GM13976 (cell line): ENCODE measurements at places on chromosomes 1 and 21.

GRCh38 chr1:225748529-225748928 lies 29.1 kb upstream of the SRP9 start:
- DNase-seq = no peak

DNA sequence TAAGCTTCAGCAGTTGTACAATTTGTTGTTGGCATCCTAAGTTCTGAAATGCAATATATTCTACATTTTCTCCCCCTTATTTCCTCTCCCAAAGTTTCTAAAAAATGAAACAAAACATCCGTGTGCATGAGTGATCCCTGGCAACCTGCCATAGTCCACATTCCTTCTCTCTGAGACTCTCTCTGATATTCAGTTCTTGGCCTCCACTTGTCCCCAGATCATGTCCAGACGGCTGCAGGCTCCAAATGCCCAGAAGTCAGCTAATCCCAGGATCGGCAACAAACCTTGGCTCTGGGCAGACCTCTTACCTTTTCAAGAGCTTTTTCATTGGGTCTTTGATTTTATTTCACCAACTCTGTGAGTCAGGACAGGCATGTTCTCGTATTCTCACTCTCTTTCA lies 187.8 kb downstream of the ETS2 start:
- no peak for DNase-seq

DNA sequence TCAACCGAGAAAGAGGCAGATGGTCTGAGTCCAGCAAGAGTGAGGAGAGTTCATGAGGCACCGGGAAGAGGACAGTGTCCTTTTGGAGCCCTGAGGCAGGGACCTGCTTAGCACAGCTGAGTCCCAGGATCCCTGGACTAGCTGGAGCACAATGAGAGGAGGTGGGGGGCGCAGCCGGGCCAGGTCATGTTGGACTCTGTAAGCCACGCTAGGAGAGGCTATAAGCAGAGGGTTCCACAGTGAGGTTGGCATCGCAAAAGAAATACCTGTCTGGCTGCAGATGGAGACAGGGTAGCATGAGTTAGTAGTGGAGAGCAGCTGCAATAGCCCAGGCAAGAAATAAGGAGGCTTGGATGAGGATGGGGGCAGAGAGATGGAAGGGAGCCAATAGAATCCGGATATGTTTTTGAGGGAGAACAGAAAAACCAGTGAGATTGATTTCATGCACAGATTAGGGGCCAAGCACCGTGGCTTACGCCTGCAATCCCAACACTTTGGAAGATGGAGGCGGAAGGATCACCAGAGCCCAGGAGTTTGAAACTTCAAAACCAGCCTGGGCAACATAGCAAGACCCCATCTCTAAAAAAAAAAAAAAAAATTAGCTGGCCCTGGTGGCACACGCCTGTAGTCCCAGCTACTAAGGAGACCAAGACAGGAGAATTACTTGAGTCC lies 98.2 kb downstream of the DHRS3 start:
- no peak for DNase-seq

GRCh38 chr1:160708118-160708517 lies 3.5 kb downstream of the CD48 start:
- no peak for DNase-seq

GRCh38 chr1:44950892-44951291 lies 35.5 kb downstream of the EIF2B3 start:
- no peak for DNase-seq

DNA sequence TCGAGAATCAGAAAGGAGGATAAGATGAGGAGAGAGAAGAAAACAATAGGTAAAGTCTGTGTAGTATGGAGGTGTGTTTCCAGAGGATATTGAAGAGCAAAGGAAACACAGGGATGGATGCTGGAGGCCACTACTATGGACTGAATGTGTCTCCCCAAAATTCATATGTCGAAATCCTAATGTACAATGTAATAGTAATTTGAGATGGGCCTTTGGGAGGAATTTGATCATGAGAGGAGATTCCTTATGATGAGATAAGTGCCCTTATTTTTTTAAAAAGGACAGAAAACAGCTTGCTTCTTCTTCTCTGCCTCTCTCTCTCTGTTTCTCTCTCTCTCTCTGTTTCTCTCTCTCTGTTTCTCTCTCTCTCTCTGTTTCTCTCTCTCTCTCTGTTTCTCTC lies 602.2 kb upstream of the ADAMTS5 start:
- DNase-seq = no peak

DNA sequence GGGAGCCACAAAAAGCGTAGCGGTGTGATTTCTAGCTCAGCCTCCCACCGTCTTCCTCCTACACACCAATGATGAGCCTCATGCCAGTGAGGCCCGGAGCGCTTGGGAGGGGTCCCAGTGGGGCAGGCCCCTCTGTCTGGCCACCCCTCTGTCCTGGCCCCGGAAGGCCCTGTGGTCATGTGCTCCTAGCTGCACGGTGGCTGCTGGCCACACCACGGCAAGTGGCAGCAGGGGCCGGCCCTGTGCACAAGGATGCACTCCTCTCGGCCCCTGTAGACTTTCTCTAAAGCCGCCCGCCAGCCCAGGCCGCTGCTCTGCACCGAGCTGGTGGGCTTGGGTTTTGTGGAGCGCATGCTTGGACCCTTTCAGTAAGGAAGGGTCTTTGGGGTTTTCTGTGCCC lies 53.6 kb downstream of the KCNAB2 start:
- no peak for DNase-seq

DNA sequence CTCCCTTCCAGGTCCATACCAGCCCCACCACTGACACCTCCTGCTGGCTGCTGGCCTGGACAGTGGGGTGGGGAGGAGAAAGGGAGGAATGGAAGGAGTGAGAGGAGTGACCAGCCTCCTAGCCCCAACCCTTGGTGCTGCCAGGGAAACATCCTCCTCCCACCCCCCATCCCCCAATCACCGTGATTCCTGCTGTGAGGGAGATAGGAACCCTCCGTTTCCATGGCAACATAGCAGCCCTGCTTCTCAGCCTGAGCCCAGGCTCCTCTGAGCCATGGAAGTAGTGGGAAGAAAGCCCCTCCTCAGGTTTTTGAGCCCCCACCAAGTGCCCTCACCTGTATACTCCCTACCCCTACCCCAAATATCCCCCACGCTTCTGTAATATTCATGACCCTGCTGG lies 44.4 kb upstream of the SCMH1 start:
- no peak for DNase-seq

- DNase-seq = no peak
Observed at GRCh38 chr1:91529856-91530255, 29.2 kb downstream of the CDC7 start.

GRCh38 chr1:220879076-220879508 lies at the start of gene HLX:
Gene HLX, plus strand, starts transcription at chr1:220879443. Its CDS starts 415 bp downstream, at chr1:220879858.
- DNase-seq = peak; percentile 84

DNA sequence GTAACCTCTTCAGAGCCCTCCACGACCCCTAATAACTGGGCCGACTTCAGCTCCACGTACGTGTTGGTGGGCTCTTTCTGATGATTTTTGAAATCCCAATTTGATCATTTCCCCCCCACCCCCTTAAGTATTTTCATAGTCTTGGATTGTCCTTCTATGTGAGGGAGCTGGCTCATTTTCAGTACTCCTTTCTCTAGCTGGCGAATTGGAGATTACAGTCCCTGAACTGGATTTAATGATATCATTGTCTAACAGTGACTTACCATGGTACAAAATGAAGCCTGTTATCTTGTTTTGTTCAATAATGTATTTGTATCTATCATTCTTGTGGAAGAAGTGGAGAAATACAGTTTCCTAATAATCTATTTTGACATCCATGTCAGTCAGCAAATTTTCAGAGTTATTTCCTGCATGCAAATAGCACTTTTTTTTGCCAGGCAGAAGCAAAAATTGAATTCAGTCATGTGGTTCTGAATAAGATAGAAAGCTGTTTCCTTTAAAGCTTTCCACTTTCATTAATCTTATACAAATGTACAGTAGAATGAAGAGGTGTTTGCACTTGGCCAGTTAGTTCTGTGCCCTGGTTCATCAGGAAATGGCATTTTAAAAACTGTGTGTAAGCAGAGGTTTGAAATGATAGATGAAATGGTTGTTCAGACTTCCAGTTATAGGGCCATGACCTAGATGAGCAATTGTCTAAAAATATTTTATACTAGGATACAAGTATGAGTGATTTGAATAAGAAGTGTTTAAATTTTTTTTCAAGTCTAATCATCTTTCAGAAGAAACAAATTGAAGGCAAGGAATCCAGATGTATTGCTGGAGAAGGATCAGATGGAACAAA lies 104.2 kb downstream of the ATP5PO start:
- no peak for DNase-seq

DNA sequence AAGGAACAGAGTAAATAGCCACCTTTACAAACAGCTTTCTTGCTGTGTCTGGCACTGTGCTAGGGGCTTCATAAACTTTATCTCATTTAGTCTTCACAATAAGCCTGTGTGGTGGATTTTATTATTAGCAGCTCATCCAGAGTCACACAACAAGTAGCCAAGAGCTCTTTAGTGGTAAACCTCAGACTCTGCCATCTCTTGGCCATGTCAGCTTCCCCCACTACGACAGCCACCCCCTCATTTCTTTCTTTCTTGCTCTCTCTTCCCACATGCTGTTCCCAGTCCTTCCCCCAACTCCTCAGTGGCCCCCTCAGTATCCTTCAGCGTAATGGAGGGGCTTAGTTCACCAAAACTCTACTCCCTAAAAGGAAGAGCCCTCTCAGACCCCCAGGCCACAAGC lies 1.2 kb upstream of the ZNF683 start:
- DNase-seq = no peak

GRCh38 chr1:166859597-166859996 lies 16.5 kb downstream of the TADA1 start:
- DNase-seq = no peak

GRCh38 chr1:167447521-167448136 lies 70.7 kb downstream of the CD247 start:
- peak; percentile 47 for DNase-seq

DNA sequence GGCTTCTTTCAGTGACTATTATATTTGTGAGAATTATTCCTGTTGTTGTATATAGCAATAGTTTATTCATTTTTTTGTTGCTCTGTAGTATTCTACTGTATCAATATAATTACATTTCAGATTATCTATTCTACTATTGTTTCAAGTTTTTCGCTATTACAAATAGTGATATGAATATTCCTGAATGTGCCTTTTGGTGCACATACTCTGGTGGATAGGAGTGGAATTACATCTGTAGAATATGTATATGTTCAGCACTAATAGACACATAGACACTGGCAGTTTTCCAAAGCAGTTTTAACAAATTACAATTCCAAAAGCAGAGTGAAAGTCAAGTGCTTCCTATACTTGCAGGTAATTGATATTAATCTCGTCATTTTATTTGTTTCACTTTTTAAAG lies 696.2 kb upstream of the PRMT6 start:
- DNase-seq = no peak

DNA sequence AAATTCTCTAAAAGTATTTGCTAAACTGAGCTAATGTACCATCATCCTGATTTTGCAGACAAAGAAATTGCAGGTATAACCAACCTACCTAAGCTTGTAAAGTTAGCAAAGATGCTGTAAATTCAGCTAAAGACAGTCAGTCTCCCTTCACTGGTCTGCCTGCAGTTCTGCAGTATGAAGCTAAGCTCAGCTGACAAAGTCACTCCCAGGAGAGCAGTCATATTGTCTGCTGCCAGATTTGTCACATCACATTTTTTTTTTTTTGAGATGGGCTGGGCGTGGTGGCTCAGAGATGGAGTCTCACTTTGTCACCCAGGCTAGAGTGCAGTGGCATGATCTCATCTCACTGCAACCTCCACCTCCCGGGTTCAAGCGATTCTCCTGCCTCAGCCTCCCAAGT lies 8.9 kb upstream of the CMPK1 start:
- DNase-seq = no peak

GRCh38 chr1:220841293-220841692 lies 38.0 kb upstream of the HLX start:
- no peak for DNase-seq

DNA sequence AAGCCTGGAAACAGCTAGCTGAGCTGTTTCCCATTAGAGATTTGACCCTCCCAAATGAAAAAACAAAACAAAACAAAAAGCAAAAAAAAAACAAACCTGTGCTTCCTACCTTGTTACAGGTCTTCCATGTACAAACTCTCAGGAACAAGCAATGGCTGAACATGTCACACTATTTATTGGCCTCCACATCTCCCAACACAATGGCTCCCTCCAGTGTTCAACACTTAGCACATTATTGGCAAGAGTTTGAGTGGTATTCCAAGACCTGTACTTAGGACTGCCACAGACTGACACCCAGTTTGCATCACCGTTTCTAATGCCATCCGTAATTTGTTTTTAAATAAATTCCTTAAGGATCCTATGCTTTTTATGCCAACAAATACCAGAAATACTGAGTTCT lies 195.0 kb upstream of the OLFM3 start:
- DNase-seq = peak; percentile 6

DNA sequence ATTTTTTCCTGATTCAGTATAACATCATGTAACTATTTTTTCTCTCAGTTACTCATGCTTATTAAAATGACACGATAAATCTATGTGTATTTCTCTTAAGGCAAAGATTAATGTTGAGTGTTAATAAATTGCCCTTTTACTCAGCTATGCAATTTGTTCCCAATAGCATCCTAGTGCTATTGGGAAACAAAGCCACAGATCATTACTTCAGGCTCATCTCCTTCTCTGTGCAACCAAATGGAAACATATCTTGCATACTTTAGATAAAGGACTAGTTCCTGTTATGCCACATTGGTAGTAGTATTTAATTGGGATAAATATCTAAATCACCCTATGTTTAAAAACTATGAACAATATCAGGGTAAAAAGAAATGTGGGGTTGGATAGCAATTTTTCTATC lies 106.2 kb downstream of the PLPPR4 start:
- no peak for DNase-seq

DNA sequence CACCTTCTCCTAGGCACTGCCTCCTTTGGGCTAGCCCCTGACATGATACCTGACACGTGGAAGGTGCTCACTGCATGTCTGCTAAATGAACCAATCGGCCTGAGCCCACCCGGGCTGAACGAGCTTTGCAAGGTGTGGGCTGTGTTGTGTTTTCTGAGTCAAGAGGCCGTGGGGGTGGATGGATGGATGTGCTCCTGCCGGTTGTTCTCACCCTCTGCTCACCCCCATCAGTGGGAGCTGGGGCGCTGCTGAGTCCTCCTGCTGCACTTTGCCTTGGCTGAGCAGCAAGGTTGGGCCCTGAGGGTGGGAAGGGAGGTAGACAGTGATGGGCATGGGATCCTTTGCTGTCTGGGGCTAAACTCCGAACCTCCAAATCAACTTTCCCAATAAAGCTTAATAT lies 6.7 kb upstream of the CACNA1E start:
- DNase-seq = no peak

GRCh38 chr1:11187931-11188330 lies 1.2 kb upstream of the ANGPTL7 start:
- no peak for DNase-seq
